ENCODE measurements at places on chromosomes 1 and 21. TPM values are rescaled to one million over a fixed set of nuclear protein-coding genes. Genes with fewer than 3 reads are reported as not detected.
A peak's percentile ranks its signal among the peaks of the same experiment; 100 is the strongest.

The CD52 gene
- not detected for total RNA-seq

The IFNGR2 gene
- 48.8 TPM for total RNA-seq

The SHISAL2A gene
- not detected for total RNA-seq

GRCh38 chr1:75727571-75727970 is 3.1 kb downstream of the ACADM start:
- DNase-seq: no peak

DNA sequence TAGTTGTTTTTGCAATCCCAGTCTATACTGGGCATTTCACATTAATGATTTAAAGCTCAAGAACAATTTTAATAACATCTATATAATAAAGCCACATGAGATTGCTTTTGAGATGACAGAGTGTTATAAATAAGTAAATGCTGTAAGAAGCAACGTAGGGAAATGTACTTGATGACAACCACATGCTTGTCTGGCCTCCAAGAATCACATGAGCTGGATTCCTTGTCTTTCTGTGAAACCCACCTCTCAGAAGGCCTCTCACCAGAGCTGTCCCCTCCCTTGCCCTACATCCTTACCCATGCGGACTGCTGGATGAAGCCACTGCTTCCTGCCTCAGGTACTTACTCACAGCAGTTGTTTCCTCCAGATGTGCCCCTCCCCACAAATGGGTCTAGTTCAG is 145.1 kb upstream of the CTTNBP2NL start:
- no peak for DNase-seq

- DNase-seq: no peak
Observed at GRCh38 chr1:237671262-237671661, 219.5 kb downstream of the ZP4 start.

DNA sequence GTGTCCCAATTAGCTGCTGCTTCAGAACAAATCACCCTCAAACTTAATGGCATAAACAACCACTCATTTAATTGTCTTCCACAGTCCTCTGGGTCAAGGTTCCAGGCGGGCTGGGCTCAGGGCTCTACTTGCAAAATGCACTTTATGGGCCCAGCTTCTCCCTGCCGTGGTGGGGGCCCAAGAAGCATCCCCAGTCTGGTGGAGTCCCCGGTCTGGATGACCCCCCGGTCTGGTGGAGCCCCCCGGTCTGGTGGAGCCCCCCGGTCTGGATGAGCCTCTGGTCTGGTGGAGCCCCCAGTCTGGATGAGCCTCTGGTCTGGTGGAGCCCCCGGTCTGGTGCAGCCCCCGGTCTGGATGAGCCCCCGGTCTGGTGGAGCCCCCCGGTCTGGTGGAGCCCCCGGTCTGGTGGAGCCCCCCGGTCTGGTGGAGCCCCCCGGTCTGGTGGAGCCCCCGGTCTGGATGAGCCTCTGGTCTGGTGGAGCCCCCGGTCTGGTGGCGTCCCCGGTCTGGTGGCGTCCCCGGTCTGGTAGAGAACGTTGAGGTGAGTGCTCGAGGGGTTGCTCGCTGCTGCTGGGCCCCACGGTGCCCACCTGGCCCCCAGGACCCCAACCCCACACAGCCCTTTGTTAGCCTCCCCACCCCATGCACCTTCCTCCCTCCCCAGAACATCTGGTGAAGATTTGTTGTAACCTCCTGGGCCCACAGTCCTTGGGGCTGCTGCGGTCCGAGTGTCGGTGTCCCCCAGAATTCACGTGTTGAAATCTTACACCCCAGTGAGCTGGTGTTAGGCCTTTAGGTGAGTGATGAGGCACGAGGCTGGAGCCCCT is 33.8 kb downstream of the POFUT2 start:
- DNase-seq: no peak

DNA sequence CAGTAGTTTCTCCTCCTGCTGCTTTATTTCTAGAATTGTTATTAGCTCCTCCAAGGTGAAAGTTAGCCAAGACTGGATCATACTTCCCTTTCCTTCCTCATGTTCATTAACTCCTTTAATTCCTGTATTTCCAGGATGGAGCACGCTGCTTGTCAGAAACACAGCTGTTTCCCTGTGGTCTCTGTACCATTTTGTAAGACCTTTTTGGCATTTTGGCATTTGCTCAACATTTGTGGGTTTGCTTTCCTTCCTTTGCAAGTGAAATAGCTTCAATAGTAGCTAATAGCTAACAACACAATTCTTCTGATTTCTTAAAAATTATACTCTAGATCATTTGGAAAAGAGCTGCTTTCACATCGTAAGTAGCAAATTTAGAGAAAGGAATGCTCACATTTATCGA is 44.3 kb upstream of the HPDL start:
- DNase-seq: peak; percentile 62

GRCh38 chr1:45326627-45327623 is at the start of gene HPDL:
HPDL (plus strand) TSS chr1:45326895; CDS start chr1:45327149, 254 bp downstream.
- DNase-seq: peak; percentile 41

- DNase-seq: no peak
Observed at GRCh38 chr1:39407510-39407895, 83.9 kb upstream of the BMP8A start.
